ENCODE measurements at places on chromosomes 13 and 19.

GRCh38 chr13:28490061-28490460, 4.9 kb downstream of the FLT1 start:
- DNase-seq, result no peak

GRCh38 chr13:19345916-19346422, 164.3 kb upstream of the TUBA3C start:
- no peak for DNase-seq

DNA sequence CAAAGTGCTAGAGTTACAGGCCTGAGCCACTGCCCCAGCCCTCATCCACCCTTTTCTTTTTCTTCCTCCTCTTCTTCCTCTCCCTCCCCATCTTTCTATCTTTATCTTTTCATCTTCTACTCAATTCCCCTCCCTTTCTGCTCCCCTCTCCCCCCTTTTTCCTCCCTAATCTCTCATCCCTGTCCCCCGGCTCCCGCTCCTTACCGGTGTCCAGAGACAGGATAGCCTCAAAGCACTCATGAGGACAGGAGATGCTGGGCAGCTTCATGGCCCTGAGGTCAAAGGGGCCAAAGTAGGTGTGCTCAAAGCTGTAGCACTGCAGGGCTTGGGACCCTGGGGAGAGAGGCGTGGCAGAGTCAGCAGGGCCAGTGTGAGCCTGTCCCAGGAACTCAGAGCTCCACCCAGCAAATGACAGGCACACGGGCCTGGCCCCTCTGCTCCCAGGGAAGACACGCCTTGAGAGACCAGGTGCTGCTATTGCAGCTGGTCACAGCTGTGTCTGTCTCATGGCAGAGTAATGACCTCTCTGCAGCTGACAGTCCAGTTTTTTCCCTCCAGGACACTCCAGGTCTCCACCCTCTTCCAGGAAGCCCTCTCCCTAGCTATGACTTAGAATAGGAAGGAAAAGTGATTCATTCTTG, 2.6 kb downstream of the LYPD5 start:
- no peak for DNase-seq

GRCh38 chr19:12885749-12886650, 1.0 kb downstream of the KLF1 start:
- no peak for DNase-seq

- no peak for DNase-seq
These were observed 27.9 kb downstream of the DGKH start for GRCh38 chr13:42076309-42076713.

- DNase-seq, result no peak
These were observed 1151.0 kb downstream of the DIAPH3 start for GRCh38 chr13:59012731-59013130.

GRCh38 chr19:903266-903797, 9.7 kb downstream of the R3HDM4 start:
- no peak for DNase-seq

- DNase-seq, result no peak
These were observed at the start of gene KCTD15 for GRCh38 chr19:33796164-33796875. Gene KCTD15 (plus strand): TSS chr19:33796870. CDS start chr19:33800455, 3,585 bp downstream.

- DNase-seq, result no peak
These were observed 5.1 kb upstream of the EPS8L1 start for GRCh38 chr19:55070466-55071128.

DNA sequence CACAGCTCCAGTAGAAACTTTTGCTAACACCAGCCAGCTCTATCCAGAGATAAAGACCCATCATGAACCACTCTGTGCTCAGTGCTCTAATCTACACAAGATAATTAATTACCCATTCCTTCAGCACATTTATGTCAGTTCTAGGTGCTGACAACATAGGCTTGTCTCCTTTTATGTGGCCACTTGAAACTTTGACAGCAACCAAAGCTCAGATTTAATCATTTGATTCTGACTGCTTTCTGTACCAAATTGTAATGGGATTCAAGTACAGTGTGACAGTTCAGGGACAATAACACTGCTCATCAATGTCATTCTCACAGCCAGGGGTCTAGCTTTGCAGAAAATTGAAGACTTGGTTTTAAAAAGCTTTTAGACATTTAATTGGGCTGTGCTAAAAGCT, 266.6 kb downstream of the KCTD12 start:
- DNase-seq, result no peak

- no peak for DNase-seq
These were observed 34.7 kb upstream of the SPACA7 start for GRCh38 chr13:112341446-112341845.

GRCh38 chr13:95382411-95382810, 81.2 kb upstream of the ABCC4 start:
- DNase-seq, result no peak

GRCh38 chr19:32682317-32682716, 6.7 kb downstream of the RGS9BP start:
- no peak for DNase-seq

DNA sequence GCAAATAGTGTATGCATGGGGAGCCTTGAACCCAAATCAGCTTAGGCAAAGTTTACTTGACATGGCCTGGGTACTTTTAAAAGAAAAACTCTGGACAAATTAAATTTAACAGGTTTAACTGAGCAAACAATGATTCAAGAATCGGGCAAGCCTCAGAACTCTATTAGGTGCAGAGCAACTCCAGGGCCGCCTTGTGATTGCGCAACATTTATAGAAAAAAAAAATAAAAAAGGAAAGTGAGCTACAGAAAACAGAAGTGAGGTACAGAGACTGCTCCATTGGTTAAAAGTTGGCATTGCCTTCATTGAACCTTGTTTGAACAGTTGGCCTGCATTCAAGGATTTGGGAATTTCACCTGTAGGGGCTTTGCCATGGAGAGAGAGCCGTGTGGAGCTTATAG, 421.0 kb upstream of the TSHZ3 start:
- DNase-seq, result no peak

GRCh38 chr13:77502104-77502720, 33.3 kb upstream of the SCEL start:
- DNase-seq, result no peak

DNA sequence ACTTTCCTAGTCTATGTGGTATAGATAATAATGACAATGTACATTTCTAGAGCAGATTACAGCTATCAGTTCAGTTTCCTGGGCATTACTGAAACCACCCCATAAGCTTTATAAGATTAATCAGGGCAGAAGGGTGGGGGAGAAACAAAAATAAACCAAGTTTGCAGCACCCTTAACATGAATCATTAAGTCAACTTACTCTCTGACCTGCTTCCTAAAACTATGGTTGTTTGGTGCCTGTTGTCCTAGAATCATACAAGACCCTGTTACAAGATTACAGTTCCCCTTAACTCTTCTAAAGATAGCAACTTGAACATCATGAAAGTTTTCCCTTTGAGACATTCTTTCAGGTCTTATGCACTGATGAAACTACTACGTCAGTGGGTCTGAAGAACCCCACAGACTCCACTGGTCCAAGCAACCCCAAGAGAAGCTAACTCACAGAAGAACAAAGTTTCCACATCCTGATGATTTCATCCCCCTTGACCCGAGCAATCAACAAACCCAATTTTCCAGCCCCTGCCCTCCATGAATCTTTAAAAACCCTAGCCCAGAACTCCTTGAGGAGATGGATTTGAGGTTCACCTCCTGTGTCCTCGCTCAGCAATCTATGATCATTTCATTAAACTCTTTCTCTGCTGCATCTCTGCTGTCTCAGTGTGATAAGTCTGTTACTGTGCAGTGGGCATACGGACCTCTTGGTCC, 336.5 kb downstream of the FOXO1 start:
- no peak for DNase-seq

DNA sequence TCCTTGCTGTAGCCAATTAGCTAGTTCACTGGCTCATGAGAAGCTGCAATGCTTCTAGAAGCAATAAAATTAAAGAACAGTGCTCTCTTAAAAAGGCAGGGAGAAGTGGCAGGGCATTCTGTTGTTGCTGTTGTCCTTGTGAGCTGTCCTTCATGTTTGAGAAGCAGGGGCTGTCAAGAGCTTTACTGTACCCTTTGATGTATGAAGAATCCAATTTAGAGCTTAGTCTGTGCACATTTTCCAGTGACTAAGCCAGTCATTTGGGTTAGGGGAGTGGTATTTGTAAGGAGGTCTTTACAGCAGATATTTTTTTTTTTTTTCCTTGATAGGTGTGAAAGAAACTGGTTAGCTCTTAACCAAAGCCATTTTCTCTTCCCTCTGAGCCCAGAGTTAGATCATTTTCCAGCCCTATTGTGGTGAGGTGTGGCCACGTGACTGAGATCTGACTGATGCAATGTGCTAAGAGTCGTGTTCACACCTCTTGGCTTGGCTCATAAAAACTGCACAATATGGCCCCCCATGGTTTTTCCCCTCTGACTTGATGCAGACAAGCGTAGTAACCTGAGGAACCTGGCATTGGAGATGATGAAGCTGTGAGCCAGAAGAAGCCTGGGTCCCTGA, 309.6 kb upstream of the TMTC4 start:
- DNase-seq, result no peak

DNA sequence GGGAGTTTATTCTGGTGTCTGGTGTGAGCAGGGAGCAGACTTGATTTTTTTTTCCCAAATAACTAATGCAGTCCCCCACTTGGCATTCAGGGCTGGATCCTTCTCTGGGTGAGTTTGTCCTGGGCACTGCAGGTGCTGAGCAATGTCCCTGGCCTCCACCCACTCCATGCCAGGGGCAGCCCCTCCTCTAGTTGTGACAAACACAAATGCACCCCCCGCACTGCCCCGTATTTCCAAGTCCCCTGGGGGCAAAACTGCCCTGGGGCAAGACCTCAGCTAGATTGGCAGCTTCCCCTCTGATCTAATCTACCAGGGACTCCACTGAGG, 6.4 kb downstream of the MOB3A start:
- DNase-seq, result no peak

GRCh38 chr13:75334634-75335447, 147.1 kb downstream of the TBC1D4 start:
- DNase-seq, result no peak

Measured in anterior cingulate cortex (tissue), 58 donors.